ENCODE measurements at places on chromosomes 1 and 21. TPM values are rescaled to one million over a fixed set of nuclear protein-coding genes. Genes with fewer than 3 reads are reported as not detected.

SYCP1 gene
- 0.24 TPM for total RNA-seq

- no peak overlapping the region for H3K4me3 ChIP-seq
- peaks cover 14% of the 10 kb centered on the region for H3K4me1 ChIP-seq
- peak; percentile 51 for DNase-seq
- no peaks in the 10 kb centered on the region for H3K36me3 ChIP-seq
- no peak overlapping the region for H3K27ac ChIP-seq
These were observed 216.4 kb downstream of the VAV3 start for GRCh38 chr1:107748531-107748930.

ANKRD35 gene
- total RNA-seq: 3.6 TPM

- no peak for DNase-seq
- no peaks in the 10 kb centered on the region for H3K36me3 ChIP-seq
- no peak overlapping the region for H3K4me3 ChIP-seq
- H3K4me1 ChIP-seq: peaks cover 8% of the 10 kb centered on the region
- no peak overlapping the region for H3K27ac ChIP-seq
These were observed 52.8 kb upstream of the FOXD3 start for GRCh38 chr1:63269571-63269970.

GRCh38 chr1:163054181-163054591 is 15.0 kb upstream of the RGS4 start:
- H3K27me3 ChIP-seq: no peaks in the 10 kb centered on the region
- no peak overlapping the region for H3K4me3 ChIP-seq
- H3K36me3 ChIP-seq: no peaks in the 10 kb centered on the region
- DNase-seq: no peak

GRCh38 chr1:10968411-10968826 is 44.0 kb upstream of the TARDBP start:
- peaks cover 24% of the 10 kb centered on the region for H3K4me1 ChIP-seq
- H3K27ac ChIP-seq: no peak overlapping the region
- H3K27me3 ChIP-seq: no peaks in the 10 kb centered on the region
- no peaks in the 10 kb centered on the region for H3K36me3 ChIP-seq

- DNase-seq: no peak
- H3K4me1 ChIP-seq: no peaks in the 10 kb centered on the region
- H3K36me3 ChIP-seq: no peaks in the 10 kb centered on the region
- no peak overlapping the region for H3K27ac ChIP-seq
- H3K4me3 ChIP-seq: no peak overlapping the region
These were observed 16.5 kb upstream of the RIMKLA start for GRCh38 chr1:42364089-42364488.

- H3K4me3 ChIP-seq: no peak overlapping the region
- H3K27ac ChIP-seq: no peak overlapping the region
- no peaks in the 10 kb centered on the region for H3K4me1 ChIP-seq
- DNase-seq: no peak
These were observed 19.0 kb downstream of the KDM4A start for GRCh38 chr1:43668956-43669355.

GSTM2 gene
- total RNA-seq: 8.9 TPM

- H3K4me3 ChIP-seq: no peak overlapping the region
- no peak overlapping the region for H3K27ac ChIP-seq
- no peak for DNase-seq
- H3K27me3 ChIP-seq: no peaks in the 10 kb centered on the region
These were observed 38.1 kb downstream of the HSD3B2 start for GRCh38 chr1:119453021-119453420.

TP73 gene
- 3.4 TPM for total RNA-seq

HJV gene
- 0.42 TPM for total RNA-seq

DNA sequence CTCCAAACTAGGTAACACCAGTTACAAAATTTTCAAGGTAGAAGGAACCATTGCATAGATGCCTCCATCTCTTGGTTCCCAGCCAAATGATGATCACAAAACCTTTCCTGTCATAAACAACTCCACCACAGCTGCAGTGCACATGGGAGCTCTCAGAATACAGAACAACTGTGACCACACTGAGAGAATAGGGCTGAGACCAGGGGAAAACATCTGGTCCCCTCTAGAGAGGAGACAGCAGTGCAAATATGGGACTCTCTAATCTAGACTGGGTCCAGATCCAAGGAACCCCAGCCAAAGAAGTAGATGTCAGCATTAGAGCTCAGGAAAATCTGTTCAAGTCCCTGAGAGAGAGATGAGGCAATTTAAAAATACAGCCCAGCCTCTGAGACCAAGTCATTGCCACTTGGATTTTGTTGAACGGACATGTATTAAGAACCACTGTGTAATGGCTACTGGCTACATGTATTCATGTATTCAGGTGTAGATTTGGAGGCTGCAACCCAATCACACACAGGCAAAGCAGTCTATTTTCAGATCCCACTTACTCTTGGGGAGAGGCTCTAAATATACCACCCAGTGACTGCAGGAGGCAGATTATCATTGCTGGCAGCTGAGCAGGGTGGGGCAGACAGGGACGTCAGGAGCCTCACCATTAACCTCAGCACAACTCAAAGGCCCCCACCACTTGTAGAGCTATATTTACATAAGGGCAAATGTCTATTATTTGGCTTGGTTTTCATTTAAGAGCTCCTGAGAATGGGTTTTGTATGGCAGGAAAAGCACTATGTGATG is 7.6 kb upstream of the RXRG start:
- H3K36me3 ChIP-seq: no peaks in the 10 kb centered on the region
- H3K4me3 ChIP-seq: no peak overlapping the region
- peaks cover 24% of the 10 kb centered on the region for H3K27me3 ChIP-seq
- DNase-seq: no peak
- no peak overlapping the region for H3K27ac ChIP-seq

DNA sequence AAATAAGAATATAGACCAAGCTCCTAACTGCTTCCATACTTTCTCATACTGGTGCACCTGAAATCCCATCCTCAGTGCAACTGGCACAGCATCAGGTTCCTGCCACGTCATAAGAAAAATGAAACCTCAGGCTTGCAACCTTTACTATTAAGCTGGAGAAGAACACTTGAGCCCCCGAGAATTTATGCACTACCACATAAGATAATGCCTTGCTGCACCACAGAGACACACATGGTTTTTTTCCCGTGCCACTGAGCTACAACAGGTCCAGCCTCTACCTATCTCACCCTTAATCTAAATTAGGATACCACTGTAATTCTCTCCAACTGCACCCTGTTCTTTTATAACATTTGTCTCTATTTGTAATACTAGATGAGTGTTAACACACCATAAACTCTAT is 174.5 kb downstream of the DENND1B start:
- no peaks in the 10 kb centered on the region for H3K4me1 ChIP-seq
- H3K4me3 ChIP-seq: no peak overlapping the region
- no peaks in the 10 kb centered on the region for H3K27me3 ChIP-seq
- H3K27ac ChIP-seq: no peak overlapping the region

DNA sequence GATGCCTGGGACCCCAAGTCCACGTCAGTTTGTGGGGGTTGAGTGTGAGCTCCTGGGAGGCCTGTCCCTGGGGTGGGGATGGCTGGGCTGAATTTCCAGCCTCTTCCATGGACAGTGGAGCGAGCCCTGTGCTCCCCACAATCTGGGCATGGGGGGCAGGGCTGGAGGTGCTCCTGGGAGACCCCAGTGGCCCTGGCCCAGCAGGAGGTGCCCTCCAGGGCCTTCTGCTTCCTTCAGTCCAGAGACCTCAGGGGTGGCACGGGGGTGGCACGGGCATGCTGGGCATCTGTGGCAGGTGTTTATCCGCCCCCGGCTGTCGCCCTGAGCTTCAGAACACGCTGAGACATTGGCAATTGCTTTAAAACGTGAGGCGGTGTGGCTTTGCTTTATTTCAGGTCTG is 40.9 kb downstream of the MORN1 start:
- H3K27me3 ChIP-seq: no peaks in the 10 kb centered on the region
- DNase-seq: no peak
- H3K27ac ChIP-seq: no peak overlapping the region
- H3K36me3 ChIP-seq: no peaks in the 10 kb centered on the region

GRCh38 chr21:43767984-43768867 is 7.9 kb downstream of the CSTB start:
- peaks cover 25% of the 10 kb centered on the region for H3K4me1 ChIP-seq
- H3K27ac ChIP-seq: peak overlapping the region; percentile 45

DNA sequence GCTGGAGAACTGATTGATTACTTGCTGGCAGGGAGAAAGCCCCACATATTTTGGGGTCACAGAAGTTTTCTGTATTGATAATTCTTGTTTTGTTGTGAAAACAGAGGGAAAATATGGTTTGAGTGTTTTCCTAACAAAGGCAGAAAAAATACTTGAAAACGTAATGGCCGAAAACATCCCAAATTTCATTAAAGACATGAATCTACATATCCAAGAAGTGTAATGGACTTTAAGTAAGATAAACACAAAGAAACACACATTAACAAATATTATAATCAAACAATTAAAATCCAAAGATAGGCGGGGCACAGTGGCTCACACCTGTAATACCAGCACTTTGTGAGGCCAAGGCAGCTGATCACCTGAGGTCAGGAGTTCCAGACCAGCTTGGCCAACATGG is 39.6 kb downstream of the SHCBP1L start:
- no peak for DNase-seq
- no peaks in the 10 kb centered on the region for H3K36me3 ChIP-seq
- H3K27ac ChIP-seq: no peak overlapping the region

GRCh38 chr1:25042331-25043227 is 112.5 kb upstream of the RUNX3 start:
- no peaks in the 10 kb centered on the region for H3K27me3 ChIP-seq
- no peak overlapping the region for H3K27ac ChIP-seq
- H3K4me1 ChIP-seq: no peaks in the 10 kb centered on the region
- no peaks in the 10 kb centered on the region for H3K36me3 ChIP-seq
- no peak for DNase-seq

SNX7 gene
- total RNA-seq: 23.0 TPM

GRCh38 chr1:222975472-222976122 is 160.8 kb downstream of the DISP1 start:
- H3K27me3 ChIP-seq: no peaks in the 10 kb centered on the region
- no peaks in the 10 kb centered on the region for H3K36me3 ChIP-seq
- no peak for DNase-seq
- no peak overlapping the region for H3K27ac ChIP-seq

- H3K4me1 ChIP-seq: peaks cover 16% of the 10 kb centered on the region
- H3K27ac ChIP-seq: no peak overlapping the region
- H3K36me3 ChIP-seq: no peaks in the 10 kb centered on the region
- no peaks in the 10 kb centered on the region for H3K27me3 ChIP-seq
- no peak for DNase-seq
- H3K4me3 ChIP-seq: no peak overlapping the region
These were observed 166.2 kb downstream of the ASTN1 start for GRCh38 chr1:176998183-176998795.

- DNase-seq: peak; percentile 82
- peaks cover 71% of the 10 kb centered on the region for H3K27me3 ChIP-seq
- no peaks in the 10 kb centered on the region for H3K36me3 ChIP-seq
- peaks cover 38% of the 10 kb centered on the region for H3K4me1 ChIP-seq
- H3K27ac ChIP-seq: no peak overlapping the region
These were observed 7.1 kb downstream of the PRRX1 start for GRCh38 chr1:170670802-170671628.

- peaks cover 79% of the 10 kb centered on the region for H3K4me1 ChIP-seq
- H3K27ac ChIP-seq: no peak overlapping the region
- H3K4me3 ChIP-seq: peak overlapping the region; percentile 35
These were observed 6.3 kb downstream of the C1orf53 start for GRCh38 chr1:197908716-197909220.

DNA sequence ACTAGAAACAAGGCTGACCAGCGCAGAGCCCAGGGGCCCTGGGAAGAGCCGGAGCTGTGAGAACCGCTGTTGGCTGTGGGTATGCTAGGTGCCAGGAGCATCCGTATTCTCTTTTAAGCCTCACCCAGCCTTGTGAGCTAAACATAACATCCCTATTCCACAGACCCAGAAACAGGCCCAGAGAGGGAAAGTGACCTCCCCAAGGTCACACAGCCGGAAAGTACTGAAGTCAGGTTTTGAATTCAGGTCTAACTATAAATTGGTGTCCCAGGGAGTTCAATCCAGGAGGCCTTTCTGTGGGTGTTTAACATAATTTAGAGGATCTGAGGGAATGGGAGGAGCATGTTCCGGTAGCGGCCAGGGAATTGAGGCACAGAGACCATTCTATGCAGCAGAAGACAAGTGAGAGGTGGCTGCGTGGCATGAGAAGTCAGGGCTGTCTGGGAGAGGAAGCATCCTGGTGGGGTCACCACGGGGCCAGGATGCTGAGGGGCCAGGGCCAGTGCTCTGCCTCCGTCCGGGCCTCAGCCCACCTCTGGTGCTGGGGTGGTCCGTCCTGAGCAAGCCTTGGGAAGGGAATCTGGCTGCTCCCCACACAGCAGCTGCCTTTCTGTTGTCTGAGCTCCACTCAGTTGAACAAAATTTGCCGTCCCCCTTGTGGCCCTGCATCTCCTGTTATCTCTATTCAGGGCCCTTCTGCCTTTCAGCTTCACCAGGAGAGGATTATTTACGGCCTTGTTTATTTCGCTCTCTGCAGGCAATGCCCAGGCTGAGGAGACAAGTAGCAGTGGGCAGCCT is 338.8 kb upstream of the VAMP3 start:
- no peak for DNase-seq
- H3K4me3 ChIP-seq: no peak overlapping the region
- no peaks in the 10 kb centered on the region for H3K27me3 ChIP-seq
- H3K4me1 ChIP-seq: no peaks in the 10 kb centered on the region
- no peaks in the 10 kb centered on the region for H3K36me3 ChIP-seq

UMODL1 gene
- not detected for total RNA-seq

DNA sequence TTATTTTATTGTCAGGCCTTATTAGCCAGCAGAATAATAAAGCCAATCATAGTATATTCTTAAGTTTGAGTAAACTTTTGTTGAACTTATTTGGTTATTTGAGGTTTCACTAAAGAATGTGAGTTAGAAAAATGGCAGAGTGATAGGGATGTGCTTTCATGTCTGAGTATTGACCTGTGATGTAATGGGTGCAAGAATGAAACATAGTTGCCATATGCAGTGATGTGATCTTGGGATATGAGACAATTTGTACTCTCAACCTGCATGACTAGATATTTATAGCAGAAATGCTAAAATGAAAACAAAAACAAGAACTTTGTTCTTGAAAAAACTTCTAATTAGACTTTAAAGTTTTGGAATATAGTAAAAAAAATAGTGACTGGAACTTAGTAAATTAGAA is 97.9 kb downstream of the DISP1 start:
- H3K27me3 ChIP-seq: no peaks in the 10 kb centered on the region
- no peaks in the 10 kb centered on the region for H3K4me1 ChIP-seq
- no peak overlapping the region for H3K27ac ChIP-seq
- DNase-seq: no peak

- no peaks in the 10 kb centered on the region for H3K36me3 ChIP-seq
- DNase-seq: peak; percentile 79
- peaks cover 16% of the 10 kb centered on the region for H3K4me1 ChIP-seq
- peaks cover 65% of the 10 kb centered on the region for H3K27me3 ChIP-seq
- H3K27ac ChIP-seq: no peak overlapping the region
These were observed 1.1 kb upstream of the POU3F1 start for GRCh38 chr1:38047603-38048141.

MMEL1 gene
- total RNA-seq: 0.43 TPM

GRCh38 chr1:76284842-76285241 is 210.3 kb downstream of the ST6GALNAC3 start:
- no peak overlapping the region for H3K4me3 ChIP-seq
- no peaks in the 10 kb centered on the region for H3K36me3 ChIP-seq
- H3K27me3 ChIP-seq: no peaks in the 10 kb centered on the region
- H3K4me1 ChIP-seq: no peaks in the 10 kb centered on the region
- no peak overlapping the region for H3K27ac ChIP-seq
- DNase-seq: no peak

DIP2A gene
- total RNA-seq: 34.4 TPM

ESPN gene
- 12.7 TPM for total RNA-seq
